ENCODE measurements at places on chromosomes 7 and 10.

- no peak for DNase-seq
Observed at GRCh38 chr10:101075775-101076174, 14.0 kb downstream of the KAZALD1 start.

- no peak for DNase-seq
Observed at GRCh38 chr7:133931053-133931452, 196.1 kb upstream of the LRGUK start.

DNA sequence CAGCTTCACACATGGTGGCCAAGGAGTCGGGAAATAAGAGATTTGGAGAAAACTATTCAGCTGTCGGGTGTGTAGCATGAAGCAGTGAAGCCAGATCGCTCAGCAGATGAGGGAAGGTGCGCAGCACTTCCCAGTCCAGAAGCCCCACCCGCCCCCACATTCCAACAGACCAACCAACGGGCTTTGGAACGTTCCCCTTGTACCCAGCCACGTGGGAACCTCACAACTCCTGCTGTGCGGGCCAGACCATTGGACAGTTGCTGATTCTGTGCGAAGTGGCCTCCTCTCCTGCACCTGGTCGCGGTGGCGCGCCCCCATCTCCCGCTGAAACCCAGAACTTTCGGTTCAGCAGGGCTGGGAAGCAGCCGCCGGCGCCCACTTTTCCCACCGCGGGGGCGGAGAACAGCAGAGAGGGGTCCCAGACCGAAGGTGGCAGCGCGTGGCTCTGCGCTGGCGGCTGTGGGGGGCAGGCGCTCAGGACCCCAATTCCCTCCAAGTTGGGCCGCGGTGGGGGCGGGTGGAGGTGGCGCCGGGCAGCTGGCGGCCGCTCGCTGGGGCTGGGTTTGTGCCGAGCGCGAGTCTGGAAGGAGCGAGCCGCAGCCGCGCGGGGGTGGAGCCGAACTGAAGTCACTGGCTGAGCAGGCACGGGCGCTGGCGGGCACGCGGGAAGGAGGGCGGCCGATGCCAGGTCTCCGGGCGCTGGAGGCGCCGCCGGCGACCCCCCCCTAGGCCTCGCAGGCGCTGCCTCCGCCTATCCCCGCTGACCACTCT lies 1301.5 kb upstream of the SORCS1 start:
- no peak for DNase-seq

GRCh38 chr10:81724431-81724830 lies 150.6 kb upstream of the NRG3 start:
- DNase-seq: no peak

GRCh38 chr10:79367426-79368189 lies 20.3 kb downstream of the PPIF start:
- DNase-seq: no peak

DNA sequence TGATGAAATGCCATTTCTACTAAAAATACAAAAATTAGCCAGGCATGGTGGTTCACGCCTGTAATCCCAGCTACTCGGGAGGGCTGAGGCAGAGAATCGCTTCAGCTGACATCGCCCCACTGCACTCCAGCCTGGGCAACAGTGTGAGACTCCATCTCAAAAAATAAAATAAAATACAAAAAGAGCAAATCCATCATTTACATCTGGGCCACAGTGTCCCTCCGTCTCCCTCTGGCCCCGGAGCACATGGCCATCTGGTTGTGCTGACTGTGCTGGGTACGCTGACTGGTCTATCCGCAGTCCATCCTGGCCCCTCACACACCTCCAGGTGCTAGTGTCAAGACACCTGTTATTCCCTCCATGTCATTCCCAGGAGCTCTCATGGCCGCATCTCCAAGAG lies 42.1 kb downstream of the KCNH2 start:
- no peak for DNase-seq

DNA sequence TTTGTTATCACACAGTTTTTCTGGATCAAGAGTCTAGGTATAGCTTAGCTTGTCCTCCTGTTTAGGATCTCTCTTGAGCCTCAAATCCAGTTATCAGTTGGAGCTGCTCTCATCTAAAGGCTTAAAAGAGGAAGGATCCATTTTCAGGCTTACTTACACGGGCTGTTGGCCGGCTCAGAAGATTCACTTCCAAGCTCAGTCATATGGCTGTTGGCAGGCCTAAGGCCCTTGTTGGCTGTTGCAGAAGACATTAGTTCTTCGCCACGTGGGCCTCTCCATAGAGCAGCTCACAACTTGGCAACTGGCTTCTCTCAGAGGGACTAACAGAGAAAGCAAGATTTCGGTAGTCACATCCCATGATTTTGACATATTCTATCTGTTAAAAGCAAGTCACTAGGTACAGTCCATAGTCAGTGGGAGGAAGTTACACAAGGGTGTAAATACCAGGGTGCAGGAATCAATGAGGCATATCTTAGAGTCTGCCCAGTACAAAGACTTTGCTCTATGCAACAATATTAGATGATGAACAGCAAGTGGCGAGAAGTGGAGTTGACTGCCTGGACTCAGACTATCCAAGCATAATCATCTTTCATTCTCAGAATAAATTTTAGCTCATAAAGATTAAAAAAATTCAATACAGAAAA lies 280.1 kb upstream of the MBL2 start:
- DNase-seq: no peak

GRCh38 chr7:15452670-15453069 lies 109.1 kb downstream of the AGMO start:
- no peak for DNase-seq

DNA sequence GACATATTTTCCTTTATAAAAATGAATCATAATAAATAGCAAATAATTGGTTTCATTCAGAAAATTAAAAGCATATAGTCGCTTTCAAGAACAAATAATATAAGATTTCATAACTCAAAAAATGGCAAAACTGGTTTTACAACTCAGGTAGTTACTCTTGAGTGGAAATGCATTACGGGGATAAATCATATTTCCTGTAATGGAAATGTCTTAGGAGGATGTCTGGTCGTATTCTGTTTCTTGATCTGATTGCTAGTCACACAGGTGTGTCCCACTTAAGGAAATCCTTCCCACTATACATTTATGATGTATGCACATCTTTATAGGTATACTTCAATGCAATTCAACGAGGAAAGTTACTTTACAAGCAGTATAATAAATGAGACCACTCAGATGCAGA lies 20.7 kb downstream of the NRAP start:
- DNase-seq: no peak

DNA sequence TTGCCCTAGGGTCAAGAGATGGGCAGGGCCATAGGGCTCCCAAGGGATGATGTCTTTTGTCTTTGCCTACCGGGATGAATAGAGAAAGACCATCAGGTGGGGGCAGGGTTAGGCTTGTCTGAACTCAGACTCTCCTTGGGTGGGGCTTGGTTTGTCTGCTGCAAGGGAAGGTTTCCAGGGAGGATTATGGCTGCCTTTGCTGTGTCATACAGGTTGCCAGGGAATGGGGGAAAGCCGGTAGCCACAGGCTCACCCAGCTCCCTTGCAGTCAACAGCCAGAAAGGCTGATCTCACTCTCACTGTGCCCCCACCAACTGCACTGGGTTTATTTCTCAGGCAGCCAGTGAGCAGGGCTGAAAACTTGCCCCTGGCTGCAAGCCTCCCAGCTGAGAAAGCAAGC lies 253.2 kb downstream of the POLR1F start:
- no peak for DNase-seq

DNA sequence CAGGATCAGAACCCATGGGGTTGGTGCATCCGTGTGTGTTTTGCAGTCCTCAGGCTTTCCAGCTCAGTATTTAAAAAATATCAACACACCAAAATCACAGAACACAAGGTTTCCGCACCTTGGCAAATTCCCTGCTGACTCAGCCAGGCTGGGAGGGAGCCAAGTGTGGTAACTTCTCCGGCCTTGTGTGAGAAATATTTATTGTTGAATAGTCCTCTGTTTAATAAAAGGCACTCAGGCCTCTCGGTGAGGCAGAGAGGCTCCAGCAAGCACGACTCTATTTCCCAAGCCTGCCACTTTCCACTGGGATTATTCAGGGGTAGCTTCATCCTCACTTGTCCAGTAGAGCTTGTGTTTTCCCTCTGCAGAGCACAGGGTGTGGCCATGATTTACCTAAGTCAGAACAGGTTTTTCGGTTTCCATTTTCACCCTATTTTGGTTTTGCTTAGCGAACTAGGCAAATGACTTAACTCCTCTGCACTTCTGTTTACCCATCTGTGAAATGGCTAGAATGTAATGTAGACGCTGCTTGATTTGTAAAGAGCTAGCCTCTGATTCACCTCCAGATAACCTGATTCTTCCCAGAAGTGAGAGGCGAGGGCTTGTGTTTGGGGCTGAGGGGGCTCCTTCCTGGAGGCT lies 13.0 kb upstream of the CHST15 start:
- DNase-seq: no peak

DNA sequence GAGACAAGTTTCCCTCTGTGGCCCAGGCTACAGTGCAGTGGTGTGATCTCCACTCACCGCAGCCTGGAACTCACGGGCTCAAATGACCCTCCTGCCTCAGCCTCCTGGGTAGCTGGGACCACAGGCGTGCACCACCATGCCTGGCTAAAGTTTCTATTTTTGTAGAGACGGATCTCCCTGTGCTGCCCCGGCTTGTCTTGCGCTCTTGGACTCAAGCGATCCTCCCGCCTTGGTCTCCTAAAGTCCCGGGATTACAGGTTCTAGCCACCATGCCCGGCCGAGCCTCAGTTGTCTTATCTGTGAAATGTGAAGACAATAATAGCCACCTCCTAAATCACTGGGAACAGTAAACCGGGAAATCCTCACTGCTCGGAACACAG lies 88.1 kb downstream of the FOXL3 start:
- DNase-seq: no peak

DNA sequence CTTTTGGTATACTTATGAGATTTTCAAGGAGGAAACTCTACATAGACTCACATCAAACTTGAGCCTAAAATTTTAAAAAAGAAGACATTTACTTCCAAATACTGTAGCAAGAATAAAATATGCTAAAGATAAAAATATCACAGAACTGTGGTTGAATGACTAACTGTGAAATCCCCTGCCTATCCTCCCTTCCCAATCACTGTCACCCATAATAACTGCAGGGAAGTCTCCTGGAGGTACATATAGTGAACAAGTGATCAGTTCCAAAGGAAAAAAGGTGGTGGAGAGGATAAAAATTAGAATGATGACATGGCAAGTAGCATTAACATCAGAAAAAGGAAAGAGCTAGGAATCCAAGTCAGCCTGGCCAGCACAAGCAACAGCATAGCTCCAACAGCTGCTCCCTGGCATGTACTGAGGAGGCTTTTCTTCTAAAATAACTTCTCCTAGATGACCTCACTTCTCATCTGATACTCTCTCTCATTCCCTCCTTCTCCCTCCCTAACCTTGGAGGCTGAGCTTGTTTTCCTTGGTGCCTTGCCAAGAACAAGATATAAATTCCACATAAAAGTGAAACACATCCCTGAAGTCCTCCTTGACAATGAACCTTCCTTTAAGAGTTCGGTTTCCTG lies 124.0 kb downstream of the IQUB start:
- DNase-seq: no peak

DNA sequence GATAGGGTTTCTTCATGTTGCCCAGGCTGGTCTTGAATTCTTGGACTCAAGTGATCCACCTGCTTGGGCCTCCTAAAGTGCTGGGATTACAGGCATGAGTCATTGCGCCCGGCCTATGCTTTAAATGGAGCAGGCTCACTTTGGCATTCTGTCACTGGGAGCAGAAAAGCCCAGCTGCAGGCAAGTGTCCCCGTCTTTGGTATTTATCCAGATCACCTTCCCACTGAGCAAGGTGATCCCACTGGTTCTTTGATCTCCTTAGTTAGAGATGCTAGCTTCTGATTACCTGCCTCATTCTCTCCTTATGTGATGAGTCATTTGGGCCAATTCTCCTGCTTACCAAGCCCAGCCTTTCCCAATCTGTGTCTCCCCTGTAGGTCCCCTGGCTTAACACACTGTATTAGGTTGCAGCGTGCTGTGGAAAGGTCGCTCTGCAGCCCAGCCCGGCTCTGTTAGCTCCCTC lies 39.3 kb downstream of the SPDYE5 start:
- DNase-seq: no peak

DNA sequence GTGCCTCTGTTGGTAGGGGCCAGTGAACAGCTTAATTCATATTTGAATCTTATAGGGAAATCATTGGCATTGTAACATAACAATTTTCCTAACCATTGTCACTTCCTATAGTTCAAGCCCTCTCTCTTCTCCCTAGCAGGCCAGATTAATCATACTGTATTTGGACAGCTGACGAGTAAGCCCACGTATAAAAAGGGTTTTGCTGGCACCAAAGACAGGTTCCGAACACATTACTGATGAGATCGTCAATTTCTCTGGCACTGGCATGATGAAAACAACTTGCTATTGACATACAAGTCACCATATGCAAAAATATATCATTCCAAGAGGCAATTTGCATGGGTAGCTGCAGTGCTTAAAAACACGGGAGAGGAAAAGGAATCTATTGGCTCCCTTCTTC lies 891.1 kb upstream of the AUTS2 start:
- no peak for DNase-seq

DNA sequence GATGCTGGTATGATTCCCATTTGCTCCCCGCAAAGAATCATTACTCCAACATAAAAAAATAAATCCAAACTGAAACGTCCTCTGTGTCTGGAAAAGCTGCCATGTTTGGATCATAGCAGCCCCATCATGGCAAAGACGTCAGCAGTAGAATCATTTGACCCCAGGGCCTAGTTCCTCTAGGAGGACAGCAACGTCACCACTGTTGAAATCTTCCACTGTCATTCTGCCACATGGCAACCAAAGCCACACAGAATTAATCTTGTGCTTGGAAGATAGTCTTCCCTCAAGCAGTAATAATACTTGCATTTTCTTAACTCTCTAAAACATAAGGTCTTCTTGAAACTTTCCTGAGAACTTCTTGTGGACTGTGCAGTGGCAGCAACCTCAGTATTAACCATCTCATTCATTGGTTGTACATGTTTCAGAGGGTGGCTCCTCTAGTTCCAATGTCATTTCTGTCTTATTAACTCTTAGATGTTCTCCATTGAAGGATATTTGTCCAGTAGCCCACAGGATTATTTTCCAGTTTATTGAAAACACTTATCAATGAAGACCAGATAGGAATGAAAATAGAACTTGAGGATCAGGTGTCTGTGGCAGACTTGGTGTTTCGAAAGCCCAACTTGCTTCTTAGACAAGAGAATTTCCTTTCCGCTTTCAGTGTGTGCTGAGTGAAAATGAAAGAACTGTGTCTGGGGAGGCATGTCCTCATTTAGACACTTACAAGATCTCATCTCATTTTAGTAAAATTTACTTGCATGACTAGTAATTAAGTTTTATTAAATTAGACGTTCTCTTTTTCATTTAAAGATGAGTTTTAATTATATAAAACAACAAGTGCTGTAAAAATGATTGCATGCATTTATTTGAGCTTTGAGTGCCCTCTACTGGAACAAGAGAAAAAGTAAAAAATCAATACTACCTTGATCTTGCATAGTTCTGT lies 28.9 kb upstream of the INHBA start:
- no peak for DNase-seq

- no peak for DNase-seq
Observed at GRCh38 chr10:52469970-52470705, 156.1 kb downstream of the DKK1 start.

GRCh38 chr10:75243426-75243825 lies 7.7 kb upstream of the COMTD1 start:
- DNase-seq: no peak

DNA sequence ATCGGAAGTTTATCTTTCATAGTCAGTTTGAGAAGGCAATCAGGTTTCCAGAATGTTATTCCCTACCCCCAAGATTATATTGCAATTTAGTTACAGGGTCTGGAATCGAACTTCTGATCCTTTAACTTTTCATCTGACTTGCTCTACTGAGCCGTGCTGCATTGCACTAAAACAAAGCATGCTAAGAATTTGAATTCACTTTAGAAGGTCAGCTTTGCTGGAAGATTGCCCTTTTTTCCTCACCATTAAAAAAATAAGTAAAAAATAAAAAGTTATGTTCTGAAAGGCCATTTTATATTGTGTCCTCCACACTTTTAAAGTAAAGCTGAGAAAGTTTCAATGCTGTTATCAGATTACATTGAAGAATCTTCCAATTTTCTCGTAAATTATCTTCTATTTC lies 388.8 kb upstream of the PHF14 start:
- no peak for DNase-seq
